ENCODE measurements at places on chromosomes 7 and 10.

DNA sequence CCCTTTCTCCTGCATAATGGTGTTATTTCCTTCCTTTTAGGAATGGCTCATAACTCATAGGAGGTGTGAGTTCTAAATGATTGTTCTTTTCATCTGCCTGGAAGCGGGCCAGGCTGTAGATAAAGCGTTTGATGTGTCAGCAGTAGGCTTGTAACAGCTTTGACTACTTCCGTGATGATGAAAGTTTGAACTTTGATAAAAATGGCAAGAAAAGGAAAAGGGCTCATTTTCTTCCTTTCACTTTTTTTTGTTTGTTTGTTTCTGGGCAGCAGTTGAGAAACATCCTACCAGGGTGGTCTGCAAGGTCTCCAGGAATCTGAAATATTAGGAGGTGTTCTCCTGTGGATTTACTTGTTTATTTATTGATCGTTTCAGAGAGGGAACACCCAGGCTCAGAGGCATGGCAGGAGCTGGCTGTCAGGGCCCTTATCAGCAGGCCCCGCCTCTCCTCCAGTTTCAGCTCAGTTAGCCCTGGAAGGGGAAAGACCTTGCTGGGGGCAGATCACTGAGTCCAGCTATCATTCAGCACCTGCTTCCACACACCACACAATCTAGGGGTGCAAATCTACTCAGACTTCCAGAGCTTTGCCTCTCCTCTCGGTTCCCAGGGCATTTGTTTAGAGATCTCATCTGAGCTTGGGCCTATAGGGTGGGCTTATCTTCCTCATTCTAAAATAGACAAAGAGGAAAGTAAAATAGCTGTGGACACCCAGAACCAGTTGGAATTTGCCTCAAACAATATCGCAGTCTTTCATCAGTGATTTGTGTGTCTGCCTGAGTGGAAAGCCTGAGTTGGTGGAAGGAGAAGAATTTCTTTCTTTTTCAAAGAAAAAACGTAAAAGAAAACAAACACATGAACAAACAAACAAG, 130.9 kb downstream of the BMPER start:
- DNase-seq = no peak

GRCh38 chr10:7111089-7111488, 299.7 kb downstream of the SFMBT2 start:
- DNase-seq = no peak

- no peak for DNase-seq
Measured at GRCh38 chr10:80856186-80856585, 318.5 kb downstream of the SH2D4B start.

DNA sequence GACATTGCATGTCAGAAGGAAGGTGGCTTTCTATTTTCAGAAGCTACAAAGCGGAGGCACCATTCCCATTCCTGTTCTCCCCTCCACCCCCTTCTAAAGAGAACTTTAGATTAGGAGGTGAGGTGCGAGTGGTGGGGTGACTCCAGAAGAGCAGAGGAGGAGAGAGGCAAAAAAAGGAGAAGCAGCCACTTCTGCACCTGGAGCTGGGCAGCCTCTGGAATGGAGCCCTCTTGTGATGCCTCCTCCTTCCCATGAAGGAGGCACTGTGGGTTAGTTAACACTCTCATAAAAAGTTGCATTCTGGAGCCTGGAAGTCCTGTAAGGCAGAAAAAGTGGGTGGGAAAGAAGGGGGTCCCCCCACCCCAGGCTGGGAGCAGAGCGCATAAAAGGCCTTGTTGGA, 4.8 kb downstream of the PTF1A start:
- no peak for DNase-seq

GRCh38 chr10:79239275-79239779, 107.9 kb upstream of the PPIF start:
- no peak for DNase-seq

All from NCI-H1092 treated with DMSO at 0.1 percent for 48 hours (cell line).